ENCODE measurements at places on chromosomes 7 and 10. TPM values are rescaled to one million over a fixed set of nuclear protein-coding genes. Genes with fewer than 3 reads are reported as not detected.
A peak's percentile ranks its signal among the peaks of the same experiment; 100 is the strongest.

- no peaks in the 10 kb centered on the region for H3K36me3 ChIP-seq
- peaks cover 6% of the 10 kb centered on the region for H3K4me1 ChIP-seq
- no peak for DNase-seq
- no peak overlapping the region for H3K27ac ChIP-seq
- H3K27me3 ChIP-seq, result peaks cover 7% of the 10 kb centered on the region
- H3K4me3 ChIP-seq, result peak overlapping the region; percentile 61
Observed at GRCh38 chr10:60778971-60779796, 906 bp downstream of the CDK1 start.

DNA sequence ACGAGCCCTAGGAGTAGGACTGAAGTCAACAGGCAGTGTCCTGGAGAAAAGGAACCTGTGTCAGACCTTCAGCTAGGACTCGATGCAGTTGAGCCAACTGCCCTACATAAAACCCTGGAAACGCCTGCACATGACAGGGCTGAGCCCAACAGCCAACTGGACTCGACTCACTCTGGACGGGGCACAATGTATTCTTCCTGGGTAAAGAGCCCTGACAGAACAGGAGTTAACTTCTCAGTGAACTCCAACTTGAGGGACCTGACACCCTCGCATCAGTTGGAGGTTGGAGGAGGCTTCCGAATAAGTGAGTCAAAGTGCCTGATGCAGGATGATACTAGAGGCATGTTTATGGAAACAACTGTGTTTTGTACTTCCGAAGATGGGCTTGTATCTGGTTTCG lies 93.5 kb downstream of the KMT2E start:
- peaks cover 51% of the 10 kb centered on the region for H3K4me1 ChIP-seq
- H3K36me3 ChIP-seq, result peaks cover 65% of the 10 kb centered on the region
- H3K27ac ChIP-seq, result no peak overlapping the region
- DNase-seq, result no peak
- no peaks in the 10 kb centered on the region for H3K27me3 ChIP-seq

GRCh38 chr7:129829737-129830631 lies 122.8 kb downstream of the UBE2H start:
- DNase-seq, result no peak
- H3K27me3 ChIP-seq, result no peaks in the 10 kb centered on the region
- peak overlapping the region; percentile 26 for H3K4me3 ChIP-seq
- peak overlapping the region; percentile 73 for H3K27ac ChIP-seq

- peaks cover 55% of the 10 kb centered on the region for H3K4me1 ChIP-seq
- H3K36me3 ChIP-seq, result no peaks in the 10 kb centered on the region
- H3K27ac ChIP-seq, result peak overlapping the region; percentile 68
- H3K27me3 ChIP-seq, result no peaks in the 10 kb centered on the region
- H3K4me3 ChIP-seq, result no peak overlapping the region
Observed at GRCh38 chr10:60896033-60896432, 48.0 kb downstream of the RHOBTB1 start.

DNA sequence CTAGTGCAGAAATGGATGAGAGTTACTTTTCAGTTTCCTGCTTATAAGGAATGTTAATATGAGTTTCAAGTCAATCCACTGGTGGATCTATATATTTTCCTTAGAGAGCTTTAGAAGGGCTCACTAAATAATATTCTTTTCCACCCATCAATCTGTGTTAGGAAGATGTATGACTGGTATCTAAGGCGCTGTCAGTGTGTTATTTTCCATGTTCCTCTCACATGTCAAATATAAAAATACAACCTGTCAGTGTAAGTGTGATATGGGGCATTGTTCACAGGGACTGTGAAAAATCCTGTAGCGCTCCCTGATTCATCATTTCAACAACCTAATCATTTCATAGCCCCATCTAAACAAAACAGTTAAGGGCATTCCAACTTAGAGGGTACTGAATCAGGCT lies 203.1 kb downstream of the TMEM26 start:
- no peaks in the 10 kb centered on the region for H3K27me3 ChIP-seq
- peaks cover 7% of the 10 kb centered on the region for H3K4me1 ChIP-seq
- H3K27ac ChIP-seq, result no peak overlapping the region
- no peak overlapping the region for H3K4me3 ChIP-seq

- peak; percentile 70 for DNase-seq
- H3K36me3 ChIP-seq, result no peaks in the 10 kb centered on the region
- H3K27me3 ChIP-seq, result no peaks in the 10 kb centered on the region
- H3K27ac ChIP-seq, result no peak overlapping the region
- no peaks in the 10 kb centered on the region for H3K4me1 ChIP-seq
Observed at GRCh38 chr7:155962191-155962967, 150.1 kb upstream of the SHH start.

DNA sequence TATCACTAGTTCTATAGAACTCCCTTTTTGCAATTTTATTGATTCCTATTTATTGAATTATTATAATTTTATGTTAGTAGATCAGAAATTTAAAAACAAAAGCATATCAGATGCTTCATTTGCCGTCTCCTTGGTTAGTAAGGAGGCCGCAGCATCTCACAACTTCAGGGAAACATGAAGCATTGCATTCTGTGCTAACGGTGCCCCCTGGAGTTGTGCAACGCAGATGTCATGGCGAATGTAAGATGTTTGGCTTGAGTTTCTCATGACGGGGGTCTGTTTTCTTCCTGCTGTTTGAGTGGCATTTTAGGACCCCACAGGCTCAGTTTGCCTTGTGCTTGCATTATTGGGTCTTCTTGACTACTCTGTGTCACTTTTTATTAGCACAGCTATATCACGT lies 124.8 kb downstream of the CNNM2 start:
- no peak overlapping the region for H3K4me3 ChIP-seq
- H3K4me1 ChIP-seq, result peaks cover 23% of the 10 kb centered on the region
- H3K27me3 ChIP-seq, result no peaks in the 10 kb centered on the region
- H3K36me3 ChIP-seq, result no peaks in the 10 kb centered on the region

- H3K4me1 ChIP-seq, result peaks cover 40% of the 10 kb centered on the region
- H3K36me3 ChIP-seq, result peaks cover 3% of the 10 kb centered on the region
- peak overlapping the region; percentile 90 for H3K27ac ChIP-seq
Observed at GRCh38 chr10:132422903-132423825, 26.2 kb downstream of the PWWP2B start.

- no peak overlapping the region for H3K27ac ChIP-seq
- no peaks in the 10 kb centered on the region for H3K27me3 ChIP-seq
- H3K4me3 ChIP-seq, result no peak overlapping the region
- no peak for DNase-seq
- peaks cover 17% of the 10 kb centered on the region for H3K4me1 ChIP-seq
Observed at GRCh38 chr10:106826716-106827115, 337.8 kb downstream of the SORCS1 start.

DNA sequence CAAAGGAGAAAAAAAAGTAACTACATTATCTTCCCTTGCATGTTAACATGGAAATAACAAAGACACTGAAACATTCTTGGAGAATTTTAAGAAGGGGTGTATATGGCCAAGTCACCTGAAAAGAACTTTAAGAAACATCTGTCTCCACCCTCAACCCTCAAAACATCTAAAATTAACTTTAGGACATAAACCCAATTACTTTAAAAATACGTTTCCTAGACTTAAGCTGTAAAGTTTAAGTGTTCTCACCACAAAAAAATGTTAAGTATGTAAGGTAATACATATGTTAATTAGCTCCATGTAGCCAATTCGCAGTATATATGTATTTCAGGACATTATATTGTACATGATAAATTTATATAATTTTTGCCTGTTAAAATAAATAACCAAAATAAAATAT lies 71.1 kb upstream of the GLCCI1 start:
- no peak for DNase-seq
- H3K27me3 ChIP-seq, result no peaks in the 10 kb centered on the region

- no peaks in the 10 kb centered on the region for H3K27me3 ChIP-seq
- no peak overlapping the region for H3K4me3 ChIP-seq
- H3K36me3 ChIP-seq, result no peaks in the 10 kb centered on the region
- no peak overlapping the region for H3K27ac ChIP-seq
- no peaks in the 10 kb centered on the region for H3K4me1 ChIP-seq
Observed at GRCh38 chr7:42662862-42663261, 249.0 kb downstream of the C7orf25 start.

GRCh38 chr7:112986256-112987031 lies 100.2 kb downstream of the GPR85 start:
- no peaks in the 10 kb centered on the region for H3K36me3 ChIP-seq
- no peak overlapping the region for H3K4me3 ChIP-seq
- H3K4me1 ChIP-seq, result no peaks in the 10 kb centered on the region
- no peak overlapping the region for H3K27ac ChIP-seq
- no peaks in the 10 kb centered on the region for H3K27me3 ChIP-seq

GRCh38 chr7:40697653-40698052 lies 562.8 kb downstream of the SUGCT start:
- H3K27ac ChIP-seq, result no peak overlapping the region
- no peaks in the 10 kb centered on the region for H3K27me3 ChIP-seq
- H3K36me3 ChIP-seq, result no peaks in the 10 kb centered on the region
- no peak for DNase-seq

GRCh38 chr7:51027106-51027934 lies 244.6 kb upstream of the GRB10 start:
- H3K4me3 ChIP-seq, result no peak overlapping the region
- no peaks in the 10 kb centered on the region for H3K27me3 ChIP-seq
- peaks cover 8% of the 10 kb centered on the region for H3K36me3 ChIP-seq
- DNase-seq, result no peak
- no peak overlapping the region for H3K27ac ChIP-seq

DNA sequence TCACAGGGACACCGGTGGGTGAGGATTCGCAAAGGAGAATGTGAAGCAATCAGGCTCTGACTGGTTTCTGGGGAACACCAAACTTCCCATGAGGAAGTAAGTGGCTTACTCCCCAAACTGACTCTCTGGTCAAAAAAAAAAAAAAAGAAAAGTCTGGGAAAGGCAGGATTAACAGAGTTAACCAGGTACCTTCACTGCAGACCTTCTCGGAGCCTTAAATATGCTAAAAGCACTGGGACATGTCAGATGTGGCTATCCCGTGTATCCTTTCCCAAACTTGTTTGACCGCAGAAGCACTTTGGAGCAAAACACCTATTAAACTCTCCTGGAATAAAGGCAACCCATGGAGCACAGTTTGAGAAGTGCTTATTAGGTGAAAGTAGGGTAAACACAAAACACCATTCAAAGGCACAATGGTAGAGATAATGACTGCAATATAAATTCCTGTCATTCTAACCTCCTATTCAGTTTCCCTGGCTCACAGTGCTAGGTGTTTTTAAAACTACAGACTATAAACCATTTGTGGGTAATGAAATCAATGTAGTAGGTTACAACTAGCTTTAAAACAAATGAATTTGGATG lies 44.1 kb upstream of the MXI1 start:
- DNase-seq, result no peak
- no peaks in the 10 kb centered on the region for H3K36me3 ChIP-seq
- no peak overlapping the region for H3K27ac ChIP-seq
- H3K27me3 ChIP-seq, result peaks cover 36% of the 10 kb centered on the region
- peaks cover 3% of the 10 kb centered on the region for H3K4me1 ChIP-seq
- H3K4me3 ChIP-seq, result no peak overlapping the region

Gene SFTPA1
- total RNA-seq, result 7.1 TPM

Gene MOGAT3
- total RNA-seq, result 0.17 TPM

Gene GARIN1A
- 1.6 TPM for total RNA-seq

Gene FAM25A
- not detected for total RNA-seq

Gene MYO1G
- 4.2 TPM for total RNA-seq

Gene NOS3
- total RNA-seq, result 19.0 TPM

Gene SEMA3E
- total RNA-seq, result 20.4 TPM

Gene SEMA3D
- 1.2 TPM for total RNA-seq
